ENCODE measurements at places on chromosomes 3 and 15.

GRCh38 chr15:99682455-99682854 is 50.8 kb downstream of the LYSMD4 start:
- no peak for DNase-seq

GRCh38 chr15:29468899-29469298 is 199.3 kb upstream of the NSMCE3 start:
- no peak for DNase-seq

- DNase-seq, result no peak
These were observed 710 bp downstream of the TJP1 start for GRCh38 chr15:29821416-29822099.

- DNase-seq, result no peak
These were observed 533.0 kb upstream of the SEMA6D start for GRCh38 chr15:47184003-47184907.

GRCh38 chr3:175434561-175434960 is 575.4 kb downstream of the NAALADL2 start:
- no peak for DNase-seq

DNA sequence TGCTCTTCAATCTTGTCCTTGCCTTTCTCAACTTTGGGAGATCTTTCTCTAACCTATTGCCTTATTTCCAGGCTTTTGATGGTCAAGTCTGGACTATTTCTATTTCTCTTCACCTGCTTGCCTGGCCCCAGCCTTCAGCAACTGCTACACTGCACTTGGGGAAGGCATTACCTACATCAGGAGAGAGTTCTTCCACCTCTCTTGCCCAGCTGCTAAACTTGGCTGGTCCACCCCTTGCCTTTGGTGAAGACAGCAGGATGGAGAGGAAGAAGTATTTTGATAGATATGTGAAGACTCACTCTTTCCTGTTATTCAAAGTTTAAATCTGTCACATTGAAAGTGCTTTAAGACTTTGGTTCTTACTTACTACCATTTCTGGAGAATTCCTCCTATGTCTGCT is 574.8 kb downstream of the ZPLD1 start:
- no peak for DNase-seq

GRCh38 chr3:13207578-13207922 is 134.3 kb upstream of the IQSEC1 start:
- no peak for DNase-seq

DNA sequence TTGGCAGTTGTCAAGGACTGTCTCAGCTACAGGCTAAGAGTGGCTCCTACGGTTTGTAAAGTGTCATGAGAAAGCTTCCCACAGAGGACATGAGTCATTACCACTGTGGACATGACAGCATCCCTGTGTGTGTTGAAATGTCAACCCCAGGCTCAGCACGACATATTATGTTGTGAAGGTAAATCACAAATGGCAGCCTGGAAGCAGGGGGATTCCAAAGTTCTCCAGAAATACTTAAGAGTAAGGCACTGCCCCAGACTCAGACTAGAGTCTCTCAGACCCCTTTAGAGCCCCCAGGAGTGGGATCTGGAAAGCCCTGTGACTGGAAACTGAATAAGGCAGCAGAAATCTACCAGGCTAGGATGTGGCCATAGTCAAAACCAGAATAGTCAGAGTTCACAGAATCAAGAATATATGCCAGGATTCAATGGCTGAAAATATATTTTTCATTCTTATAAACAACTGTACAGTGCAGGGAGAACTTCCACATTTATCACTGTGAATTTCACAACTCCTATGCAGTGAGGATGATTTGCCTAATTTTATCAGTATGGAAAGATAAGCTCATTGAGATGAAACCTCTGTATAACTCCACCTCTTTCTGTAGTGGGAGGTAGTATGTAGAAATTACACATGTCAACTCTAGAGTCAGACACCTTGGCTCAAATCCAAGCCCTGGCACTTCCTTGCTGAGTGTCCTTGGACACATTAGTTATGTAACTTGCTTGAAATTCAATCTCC is 237.1 kb upstream of the CFAP20DC start:
- no peak for DNase-seq

GRCh38 chr15:63226155-63226883 is 36.9 kb downstream of the RAB8B start:
- no peak for DNase-seq
